Caco-2 (cell line): ENCODE measurements at places on chromosomes 6 and 20.

DNA sequence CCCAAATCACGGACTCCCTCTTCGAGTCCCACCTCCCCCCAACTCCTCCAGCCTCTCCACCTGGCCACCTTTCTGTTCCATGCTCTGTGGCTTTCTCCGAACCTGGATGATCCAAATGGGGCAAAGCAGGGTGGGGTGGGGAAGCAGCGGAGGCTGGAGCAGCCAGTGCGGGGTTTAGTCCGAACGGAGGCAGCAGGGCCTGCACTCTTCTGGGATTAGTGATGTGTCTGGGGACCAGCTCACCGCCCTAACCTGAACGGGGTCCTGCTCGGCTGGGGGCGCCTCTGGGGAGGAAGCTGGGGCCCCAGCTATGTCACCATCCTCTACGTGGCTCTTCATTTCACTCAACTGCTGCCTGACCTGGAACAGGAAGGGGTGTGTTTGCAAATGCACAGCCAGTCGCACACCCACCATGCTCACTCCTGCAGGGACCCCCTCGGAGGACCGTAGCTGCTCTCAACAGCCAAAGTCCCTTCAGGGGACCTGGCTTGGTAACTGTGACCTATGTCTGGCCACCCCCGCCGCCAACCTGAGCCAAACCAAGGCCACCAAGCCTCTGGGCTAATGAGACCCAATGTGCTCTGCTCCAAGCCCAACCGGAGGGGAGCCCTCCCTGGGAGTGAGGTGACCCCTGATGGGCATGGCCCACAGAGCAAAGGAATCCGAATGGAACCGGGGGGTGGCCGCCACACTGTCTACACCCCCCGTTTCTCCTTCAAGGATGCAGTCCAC, 46.8 kb downstream of the DSTN start:
- DNase-seq: peak; percentile 36

DNA sequence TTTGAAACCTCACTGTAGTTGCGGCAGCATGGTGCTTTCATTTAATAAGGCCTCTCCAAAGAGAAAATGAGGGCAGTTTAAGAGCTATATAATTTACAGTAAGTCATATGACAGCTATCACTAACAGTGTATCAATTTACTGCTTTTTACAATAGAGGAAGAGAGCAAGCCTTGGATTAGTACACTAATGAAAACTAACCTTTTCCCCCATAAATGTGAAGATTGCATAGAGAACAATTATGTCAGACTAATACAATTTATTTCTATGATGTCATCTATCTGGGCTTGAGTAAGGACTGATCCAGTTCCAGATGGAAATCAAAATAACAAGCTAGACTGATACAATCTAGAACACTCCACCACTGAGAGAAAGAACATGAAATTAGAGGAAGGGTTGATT, 78.1 kb upstream of the FAM83B start:
- DNase-seq: no peak

- DNase-seq: no peak
Observed at GRCh38 chr6:140370441-140370840, 996.0 kb upstream of the CITED2 start.

DNA sequence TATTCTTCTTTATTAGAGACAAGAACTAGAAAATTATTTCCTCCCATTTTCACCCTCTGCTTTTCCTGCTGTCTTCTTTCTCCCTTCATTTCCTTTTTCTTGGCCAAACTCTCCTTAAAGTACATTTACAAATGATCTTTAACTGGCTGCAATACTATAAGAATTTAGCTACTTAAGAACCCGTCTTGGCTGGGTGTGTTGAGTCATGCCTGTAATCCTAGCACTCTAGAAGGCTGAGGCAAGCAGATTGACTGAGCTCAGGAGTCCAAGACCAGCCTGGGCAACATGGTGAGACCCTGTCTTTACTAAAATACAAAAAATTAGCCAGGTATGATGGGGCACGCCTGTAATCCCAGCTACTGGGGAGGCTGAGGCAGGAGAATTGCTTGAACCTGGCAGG, 39.3 kb upstream of the SRPK1 start:
- no peak for DNase-seq

- no peak for DNase-seq
Observed at GRCh38 chr20:38243709-38244020, 16.9 kb downstream of the KIAA1755 start.

DNA sequence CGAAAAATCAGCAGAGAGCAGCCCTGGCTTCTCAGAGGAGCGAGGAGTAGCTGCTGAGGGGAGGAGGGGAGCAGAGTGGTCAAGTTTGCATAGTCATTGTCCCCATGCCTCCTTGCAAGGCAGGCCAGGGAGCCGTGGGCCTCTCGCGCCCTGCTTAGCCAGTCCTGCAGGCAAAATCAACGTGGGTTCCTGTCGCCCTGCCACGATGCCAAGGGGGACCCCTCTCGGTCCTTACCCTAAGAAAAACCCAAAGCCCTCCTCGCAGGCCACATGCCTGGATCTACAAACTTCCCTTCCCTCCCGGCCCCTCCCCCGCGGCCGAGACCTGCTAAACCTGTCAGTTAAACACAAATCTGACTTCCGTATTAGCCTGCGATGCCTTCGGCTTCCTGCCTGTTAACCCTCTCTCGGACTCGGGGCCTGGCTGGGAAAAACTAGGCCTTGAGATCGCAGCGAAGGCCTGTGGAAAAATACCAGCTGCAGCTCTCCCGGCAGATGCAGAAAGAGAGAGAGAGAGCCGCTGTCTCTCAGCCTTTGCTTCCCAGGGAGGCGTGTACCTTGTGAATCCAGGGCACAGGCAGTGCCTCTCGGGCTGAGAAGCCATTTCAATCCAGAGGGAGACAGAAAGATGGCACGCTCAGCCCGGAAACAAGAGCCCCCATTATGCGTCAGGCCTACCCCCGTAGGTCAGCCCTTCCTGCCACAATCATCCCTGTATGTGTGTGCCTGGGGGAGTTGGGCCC, 968 bp upstream of the ZMYND8 start:
- DNase-seq: peak; percentile 100

- no peak for DNase-seq
Observed at GRCh38 chr6:125432963-125433362, 131.2 kb upstream of the HDDC2 start.

DNA sequence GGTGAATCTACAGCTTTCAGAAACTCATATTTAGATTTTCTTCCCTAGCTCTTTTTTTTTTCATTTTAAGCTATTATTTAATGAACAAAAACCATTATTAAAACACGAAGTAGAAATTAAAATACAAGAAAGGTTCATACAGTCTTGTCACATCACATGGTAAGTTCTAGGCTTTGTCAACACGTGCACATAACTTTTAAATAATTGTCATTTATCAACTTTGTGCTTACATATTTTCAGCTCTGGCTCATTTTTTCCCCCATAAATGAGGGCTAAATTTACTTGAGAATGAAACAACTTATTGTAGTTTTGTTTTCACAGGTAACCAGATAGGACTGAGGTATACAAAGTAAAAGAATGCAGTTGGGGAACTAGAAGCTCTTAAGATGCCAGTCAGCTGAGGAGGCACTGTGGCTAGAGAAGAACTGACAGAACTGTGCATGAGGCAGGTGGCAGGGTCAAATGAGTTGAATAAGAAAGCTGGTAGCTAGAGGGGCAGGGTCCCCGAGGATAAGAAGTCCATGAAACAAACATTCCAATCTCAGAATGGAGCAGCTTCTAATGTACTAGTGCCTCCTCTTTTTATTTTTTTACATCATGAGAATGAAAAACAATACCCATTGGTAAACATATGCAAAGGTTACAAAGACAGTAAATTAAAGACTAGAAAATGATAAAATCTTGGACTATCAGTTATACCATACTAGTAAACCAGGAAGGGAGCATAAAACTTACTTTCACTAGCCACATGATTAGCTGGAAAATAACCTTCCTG, 141.5 kb downstream of the MYB start:
- no peak for DNase-seq

DNA sequence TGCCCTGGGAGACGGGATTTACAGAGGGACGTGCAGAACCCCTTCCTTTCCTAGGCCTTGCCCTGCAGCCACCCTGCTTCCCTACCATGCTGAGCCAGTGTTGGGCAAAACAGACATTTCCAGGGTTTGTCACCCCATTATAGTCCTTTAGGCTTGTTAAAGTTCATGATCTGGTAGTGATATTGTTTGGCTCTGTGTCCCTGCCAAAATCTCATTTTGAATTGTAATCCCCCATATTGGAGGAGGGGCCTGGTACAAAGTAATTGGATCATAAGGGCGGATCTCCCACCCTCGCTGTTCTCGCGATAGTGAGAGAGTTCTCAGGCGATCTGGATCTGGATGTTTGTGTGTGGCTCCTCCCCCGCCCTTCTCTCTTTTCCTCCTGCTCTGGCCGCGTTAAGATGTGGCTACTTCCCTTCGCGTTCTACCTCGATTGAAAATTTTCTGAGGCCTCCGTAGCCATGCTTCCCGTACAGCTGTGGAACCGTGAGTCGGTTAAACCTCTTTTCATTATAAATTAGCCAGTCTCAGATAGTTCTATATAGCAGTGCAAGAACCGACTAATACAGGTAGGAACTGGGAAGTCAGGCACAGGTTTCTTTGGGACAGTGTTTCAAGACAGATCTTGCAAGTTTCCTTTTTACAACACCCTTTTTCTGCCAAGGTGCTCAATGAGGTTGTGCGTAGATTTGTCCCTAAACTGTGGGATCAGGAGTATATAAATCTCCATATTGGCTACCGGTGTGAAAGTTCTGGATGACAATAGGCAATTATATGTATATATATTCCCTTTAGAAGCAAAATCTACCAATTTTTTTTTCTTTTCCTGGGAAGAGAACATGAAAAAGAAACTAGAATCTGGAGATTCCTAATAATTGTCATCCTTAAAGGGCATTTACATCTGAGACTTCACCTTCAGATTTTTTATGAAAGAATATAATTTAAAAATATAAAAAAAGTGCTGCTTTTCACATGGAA, 152.1 kb downstream of the SAMD5 start:
- DNase-seq: no peak

- no peak for DNase-seq
Observed at GRCh38 chr6:151388997-151389617, 2.3 kb downstream of the ZBTB2 start.

DNA sequence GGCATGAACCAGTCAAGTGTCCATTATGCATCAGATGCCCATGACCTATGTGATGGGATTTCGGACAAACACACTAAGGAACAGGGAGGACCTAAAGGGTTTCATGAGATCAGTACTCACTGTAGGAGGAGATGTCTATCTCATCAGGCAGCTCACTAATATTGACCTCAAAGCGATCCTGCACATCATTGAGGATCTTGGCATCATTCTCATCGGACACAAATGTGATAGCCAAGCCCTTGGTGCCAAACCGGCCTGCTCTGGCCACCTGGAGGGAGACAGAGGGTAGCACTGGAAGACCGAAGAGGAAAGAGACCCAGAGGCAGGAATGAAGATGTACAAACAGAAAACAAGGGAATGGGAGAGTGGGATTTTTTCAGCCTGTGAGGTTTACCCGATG, 1.9 kb downstream of the MCCD1 start:
- DNase-seq: no peak

DNA sequence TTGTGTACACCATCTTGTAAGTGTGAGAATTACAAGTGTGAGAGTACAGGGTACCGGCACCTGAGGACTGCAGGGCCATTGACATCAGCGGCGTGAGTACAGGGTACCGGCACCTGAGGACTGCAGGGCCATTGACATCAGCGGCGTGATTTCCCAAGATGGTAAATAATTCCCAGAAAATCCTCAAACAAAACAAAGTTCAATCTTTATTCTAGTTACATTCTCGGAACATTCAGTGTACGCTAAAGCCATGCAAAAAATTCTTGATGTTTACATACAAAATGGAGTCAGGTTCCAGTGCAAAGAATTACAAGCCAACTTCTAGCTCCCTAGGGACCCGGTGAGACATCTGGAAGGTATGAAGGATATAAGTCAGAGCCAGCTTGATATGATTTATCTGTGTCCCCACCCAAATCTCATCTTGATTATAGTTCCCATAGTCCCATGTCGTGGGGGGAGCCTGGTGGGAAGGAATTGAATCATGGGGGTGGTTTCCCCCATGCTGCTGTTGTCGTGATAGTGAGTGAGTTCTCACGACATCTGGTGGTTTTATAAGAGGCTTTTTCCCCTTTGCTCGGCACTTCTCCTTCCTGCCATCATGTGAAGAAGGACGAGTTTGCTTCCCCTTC, 172.7 kb downstream of the TTLL2 start:
- no peak for DNase-seq

DNA sequence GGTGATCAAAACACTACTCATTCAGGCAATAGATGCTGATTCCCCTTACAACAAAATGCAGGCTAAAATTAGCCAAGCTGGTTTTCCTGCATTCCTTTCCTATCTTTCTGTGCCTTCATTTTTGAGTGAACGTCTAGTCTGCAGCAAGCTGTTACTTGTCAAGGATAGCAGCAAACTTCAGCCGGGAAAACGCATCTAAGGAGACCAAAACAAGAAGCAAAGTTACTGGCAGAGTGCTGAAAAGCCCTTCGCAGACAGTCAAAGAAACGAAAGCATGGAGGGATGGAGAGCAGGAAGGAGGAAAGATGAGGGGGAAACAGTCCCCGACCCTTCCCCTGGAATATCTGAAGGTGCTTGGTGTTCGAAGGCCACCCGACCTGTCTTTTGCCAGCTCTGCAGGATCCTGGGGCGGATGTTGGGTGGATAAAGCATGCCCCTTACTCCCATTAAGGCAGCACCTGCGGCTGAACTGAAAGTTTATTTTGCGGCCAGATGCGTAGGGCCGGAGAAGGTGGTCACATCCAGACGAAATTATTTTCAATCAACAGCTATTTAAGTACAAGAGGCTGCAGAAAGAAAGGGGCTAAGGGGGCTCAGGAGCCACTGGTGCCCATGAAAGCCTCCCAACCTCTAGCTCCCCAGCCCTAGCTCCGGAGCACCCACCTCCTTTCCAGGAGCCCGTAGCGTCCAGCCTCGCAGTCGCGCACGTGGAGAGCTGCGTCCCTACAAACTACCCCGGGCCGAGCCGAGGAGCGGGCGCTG, 538 bp downstream of the FERMT1 start:
- peak; percentile 81 for DNase-seq

- no peak for DNase-seq
Observed at GRCh38 chr20:54176610-54177009, 2.8 kb upstream of the CYP24A1 start.

GRCh38 chr6:33415831-33416230, 2.1 kb downstream of the CUTA start:
- no peak for DNase-seq

- DNase-seq: no peak
Observed at GRCh38 chr20:5920581-5920980, 29.8 kb downstream of the TRMT6 start.

DNA sequence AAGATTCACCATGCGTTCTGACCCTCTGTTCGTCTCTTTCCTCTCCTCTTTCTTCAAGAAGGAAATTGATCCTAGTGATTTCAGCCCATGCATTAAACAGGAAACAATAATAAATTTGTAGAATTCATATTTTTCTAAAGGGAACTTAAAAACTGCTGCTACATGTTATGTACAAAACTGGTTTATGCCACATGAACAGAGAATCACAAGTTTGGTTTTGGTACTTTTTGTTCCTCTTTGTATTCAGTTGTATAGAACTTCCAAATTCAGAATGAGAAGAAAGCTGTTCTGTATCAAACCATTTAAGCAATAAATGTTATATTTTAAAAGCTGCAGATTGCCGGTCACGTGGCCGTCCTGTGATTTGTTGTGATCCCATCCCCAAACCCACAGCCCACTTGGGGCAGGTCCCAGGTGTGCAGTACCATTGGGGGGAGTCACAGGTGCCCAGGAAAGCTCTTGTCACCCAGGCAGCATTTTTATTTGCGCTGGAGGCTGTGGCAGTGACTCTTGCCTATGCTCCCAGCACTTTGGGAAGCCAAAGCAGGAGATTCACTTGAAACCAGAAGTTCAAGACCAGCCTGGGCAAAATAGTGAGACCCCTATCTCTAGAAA, 61.2 kb downstream of the SSR1 start:
- no peak for DNase-seq
